ENCODE measurements at places on chromosomes 2 and 18.

DNA sequence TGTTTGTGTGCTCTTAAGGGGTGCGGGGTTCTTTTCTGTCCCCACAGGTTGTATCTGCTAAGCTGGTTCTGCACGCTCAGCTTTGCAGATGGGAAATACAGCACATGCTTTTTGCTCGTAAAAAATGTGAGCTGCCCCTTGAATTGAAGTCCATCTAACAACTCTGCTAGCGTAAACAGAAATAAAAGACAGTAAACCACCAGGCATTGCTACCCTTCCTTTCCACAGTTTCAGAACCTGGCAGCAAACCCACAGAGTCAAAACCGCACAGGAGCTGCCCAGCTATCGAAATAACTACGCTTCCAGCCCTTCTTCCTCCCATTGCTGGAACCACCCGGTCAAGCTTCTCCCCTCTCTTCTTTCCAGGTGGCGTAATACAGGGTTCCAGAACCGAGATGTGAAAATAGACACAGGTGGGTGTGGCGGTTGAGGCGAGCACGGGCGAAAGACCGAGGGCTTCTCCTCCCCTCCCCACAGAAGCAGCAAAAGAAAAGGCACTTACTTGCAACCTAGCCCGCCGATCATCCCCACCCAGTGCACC is 479 bp downstream of the SCN9A start:
- DNase-seq: peak; percentile 58

DNA sequence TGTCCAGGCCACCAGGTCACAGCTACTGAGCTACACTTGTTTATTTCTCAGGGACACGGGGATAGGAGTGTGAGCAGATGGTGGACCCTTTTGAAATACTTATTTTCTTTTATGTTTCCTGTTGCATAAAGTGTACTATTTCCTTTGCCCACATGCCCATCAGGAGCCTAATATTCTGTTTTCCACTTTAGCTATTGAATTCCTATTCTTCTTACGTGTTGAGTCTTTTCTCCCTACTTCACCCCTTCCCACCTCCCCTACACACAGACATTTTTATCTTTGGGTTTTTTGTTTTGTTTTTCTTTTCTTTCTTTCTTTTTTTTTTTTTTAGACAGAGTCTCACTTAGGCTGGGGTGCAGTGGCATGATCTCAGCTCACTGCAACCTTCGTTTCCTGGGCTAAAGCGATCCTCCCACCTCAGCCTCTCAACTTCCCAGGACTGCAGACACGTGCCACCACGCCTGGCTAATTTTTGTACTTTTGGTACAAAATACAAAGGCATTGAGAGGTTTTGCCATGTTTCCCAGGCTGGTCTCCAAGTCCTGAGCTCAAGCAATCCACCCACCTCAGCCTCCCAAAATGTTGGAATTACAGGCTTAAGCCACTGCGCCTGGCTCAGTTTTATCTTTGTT is 5.2 kb upstream of the GPR55 start:
- no peak for DNase-seq

- DNase-seq: no peak
These were observed 63.0 kb downstream of the TWIST2 start for GRCh38 chr2:238910751-238911351.

GRCh38 chr2:74927621-74928020 is 30.8 kb upstream of the POLE4 start:
- peak; percentile 7 for DNase-seq

- no peak for DNase-seq
These were observed 46.2 kb downstream of the FTCDNL1 start for GRCh38 chr2:199804831-199805230.

- DNase-seq: no peak
These were observed 94.1 kb downstream of the UBE2E3 start for GRCh38 chr2:181074457-181074856.

DNA sequence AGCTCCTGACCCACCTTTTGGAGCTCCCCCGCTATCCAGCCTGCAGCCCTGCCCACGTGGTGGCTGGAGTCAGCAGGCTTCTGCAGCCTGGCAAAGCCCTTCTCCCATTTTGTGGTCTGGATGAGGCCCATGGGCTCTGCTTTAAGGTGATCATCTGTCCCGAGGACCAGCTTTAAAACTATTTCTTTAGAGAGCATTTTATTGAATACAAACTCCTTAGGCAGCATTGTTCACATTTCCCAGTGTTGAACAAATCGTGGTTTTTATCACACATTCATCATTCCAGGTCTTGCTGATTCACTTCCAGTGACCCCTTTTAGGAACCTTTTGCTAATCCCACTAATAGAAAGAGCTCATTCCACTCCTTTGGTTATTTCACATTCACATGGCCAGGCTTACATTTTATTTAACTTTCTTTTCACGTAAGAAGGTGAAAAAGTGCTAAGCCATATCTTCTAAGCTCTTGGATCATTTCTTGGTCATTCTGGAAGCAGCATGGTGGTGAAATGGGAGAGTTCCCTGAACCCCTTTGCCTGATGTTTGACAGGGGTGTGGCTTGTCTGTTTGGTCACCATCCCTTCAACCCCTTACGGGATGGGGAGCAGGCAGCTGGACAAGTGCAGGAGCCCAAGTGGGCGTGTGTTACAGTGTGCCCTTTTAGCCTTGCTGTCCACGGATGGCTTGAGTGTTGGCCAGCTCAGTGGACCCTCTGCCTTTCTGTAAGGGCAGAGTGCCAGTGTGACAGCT is 80.4 kb upstream of the RAPGEF4 start:
- DNase-seq: no peak

- DNase-seq: no peak
These were observed 796 bp downstream of the AOX1 start for GRCh38 chr2:200586644-200586975.

DNA sequence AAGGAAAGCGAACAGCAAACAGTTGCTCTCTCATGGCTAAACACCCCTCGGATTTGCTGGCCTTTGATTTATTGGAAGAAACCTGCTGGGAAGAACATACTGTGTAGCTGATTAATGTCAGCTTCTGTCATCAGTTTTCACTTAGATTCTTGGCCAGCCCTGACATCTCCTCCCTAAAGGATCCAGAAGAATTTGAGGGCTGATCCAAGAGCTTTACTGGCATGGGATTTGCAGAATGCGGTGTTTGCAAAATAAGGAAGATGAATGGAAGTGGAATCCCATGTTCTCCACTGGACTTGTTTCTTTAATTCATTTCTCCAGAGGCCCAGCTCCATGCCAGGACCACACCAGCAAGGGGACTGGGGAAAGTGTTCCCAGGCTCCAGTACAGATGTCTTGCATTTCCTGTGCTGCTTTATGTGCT is 80.5 kb downstream of the RDH14 start:
- DNase-seq: no peak

DNA sequence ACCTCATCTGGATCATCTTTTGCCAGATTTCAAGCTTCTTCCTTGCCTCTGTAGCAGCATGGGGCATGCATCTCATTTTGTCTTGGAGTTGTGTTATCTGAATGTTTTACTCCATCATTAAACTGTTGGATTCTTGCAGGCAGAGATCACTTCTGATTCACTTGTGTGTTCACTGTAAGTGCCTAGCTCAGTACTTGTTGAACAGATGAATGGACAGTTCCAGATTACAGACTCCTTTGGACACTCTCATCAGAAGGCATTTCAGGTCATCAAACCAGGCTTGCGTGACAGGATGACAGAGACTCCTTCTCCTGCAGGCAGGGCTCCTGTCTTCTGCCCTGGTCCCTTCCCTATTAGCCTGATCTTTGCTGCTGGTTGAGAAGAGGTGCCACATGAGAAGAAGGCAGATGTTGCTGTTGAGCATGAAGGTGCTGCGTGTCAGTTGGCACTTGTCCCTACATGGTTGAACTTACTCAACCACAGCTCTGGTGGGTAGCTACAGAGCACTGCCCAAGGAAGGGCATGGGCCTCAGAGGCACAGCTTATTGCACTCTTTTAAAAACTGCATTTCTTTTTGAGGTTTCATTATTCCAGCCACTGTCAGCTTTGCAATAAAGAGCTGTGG is 58.9 kb downstream of the INPP4A start:
- no peak for DNase-seq

DNA sequence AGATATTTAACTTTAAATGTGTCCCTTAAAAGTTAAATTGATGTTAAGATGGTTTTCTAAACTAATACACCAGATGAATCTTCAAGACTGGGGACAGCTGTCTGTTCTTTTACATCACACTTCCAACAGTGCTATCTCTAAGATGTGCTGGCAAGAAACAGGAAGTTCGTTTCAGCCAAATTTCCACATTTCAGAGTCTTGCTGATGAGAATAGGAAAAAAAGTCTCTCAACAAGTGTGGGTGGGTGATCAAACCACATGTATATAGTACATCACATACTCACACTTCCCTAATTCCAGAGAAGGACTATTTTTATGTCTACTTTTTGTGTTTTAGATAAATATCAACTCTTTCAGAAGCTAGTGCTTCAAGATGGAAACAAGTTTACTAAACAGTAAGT is 1712.8 kb upstream of the TMEFF2 start:
- no peak for DNase-seq

DNA sequence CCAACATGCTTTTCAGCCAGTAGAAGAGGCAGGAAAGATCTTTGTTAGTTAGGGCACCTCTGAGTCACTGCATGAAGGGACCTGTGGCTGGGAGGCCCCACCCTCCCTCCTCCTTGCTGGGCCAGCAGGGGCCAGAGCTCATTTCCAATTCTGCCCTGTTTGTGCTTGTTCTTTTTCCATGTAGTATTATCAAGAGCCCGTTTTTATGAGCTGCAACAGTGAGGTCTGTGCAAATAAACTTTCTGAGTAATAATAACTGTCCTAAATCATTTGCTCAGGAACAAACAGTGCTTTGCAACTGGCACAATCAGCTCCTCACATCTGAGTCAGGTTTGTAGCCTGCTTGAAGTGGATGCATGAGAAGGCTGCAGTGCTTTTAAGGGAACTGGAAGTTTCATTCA is 128.0 kb downstream of the ARL4C start:
- peak; percentile 24 for DNase-seq

DNA sequence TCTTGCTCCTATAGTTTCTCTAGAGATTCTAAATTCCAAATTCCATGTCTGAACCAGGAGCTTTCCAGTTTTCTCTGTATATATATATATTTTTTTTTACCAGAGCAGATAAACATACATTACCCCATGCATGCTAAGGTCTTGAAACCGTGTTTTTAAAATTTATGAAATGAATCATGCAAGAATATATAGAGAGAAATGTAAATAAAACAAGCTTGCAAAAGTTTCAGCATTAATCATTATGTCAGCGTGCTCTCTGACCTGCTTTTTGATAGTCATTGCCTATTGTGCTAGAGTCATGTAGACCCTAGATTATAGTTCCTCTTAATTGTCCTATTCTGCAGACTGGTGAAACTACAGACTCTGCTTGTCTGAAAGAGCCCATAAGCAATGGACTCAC is 22.6 kb upstream of the TRIM43 start:
- no peak for DNase-seq

- DNase-seq: no peak
These were observed 34.0 kb upstream of the PLA2R1 start for GRCh38 chr2:160096409-160096808.

- no peak for DNase-seq
These were observed 96.7 kb upstream of the RPE start for GRCh38 chr2:209905691-209906090.

DNA sequence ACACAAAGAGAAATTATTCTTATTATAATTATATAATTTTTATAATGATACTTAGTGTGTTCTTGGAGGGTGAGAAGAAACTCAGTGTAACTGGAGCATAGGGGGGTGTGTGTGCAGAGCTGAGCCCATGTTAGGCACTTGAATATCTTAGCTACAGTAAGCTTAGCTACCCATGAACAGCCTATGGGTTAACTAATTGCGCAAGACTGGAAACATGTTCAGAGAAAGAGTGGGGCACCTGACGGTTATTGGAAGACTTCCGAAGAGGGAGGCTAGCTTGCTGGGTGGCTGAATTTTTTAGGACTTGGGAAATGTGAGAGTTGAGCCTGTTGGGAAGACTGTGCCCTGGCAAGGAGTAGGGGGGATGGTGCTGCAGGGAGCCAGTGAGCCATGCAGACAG is 229.2 kb downstream of the SLC4A3 start:
- no peak for DNase-seq

GRCh38 chr2:30446602-30447148 is 371 bp upstream of the LCLAT1 start:
- DNase-seq: no peak

DNA sequence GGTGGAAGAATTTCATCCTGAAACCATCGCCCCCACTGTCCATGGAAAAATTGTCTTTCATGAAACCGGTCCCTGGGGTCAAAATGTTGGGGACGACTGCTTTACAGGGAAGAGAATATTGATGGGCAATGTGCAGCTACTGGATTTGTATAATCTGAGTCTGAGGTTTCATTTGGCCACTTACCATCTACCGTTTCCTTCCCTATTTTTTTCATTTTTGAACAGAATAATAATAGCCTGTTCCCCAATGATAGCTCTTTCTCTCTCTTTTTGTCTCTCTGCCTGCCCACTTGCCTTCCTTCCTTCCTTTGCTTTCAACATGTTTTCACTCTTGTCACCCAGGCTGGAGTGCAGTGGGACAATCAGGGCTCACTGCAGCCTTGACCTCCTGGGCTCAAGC is 78.3 kb upstream of the TLK1 start:
- no peak for DNase-seq

GRCh38 chr2:26462511-26463243 is 15.2 kb downstream of the OTOF start:
- DNase-seq: peak; percentile 29

All from NCI-H146 (cell line).